ENCODE measurements at places on chromosomes 3 and 15. TPM values are rescaled to one million over a fixed set of nuclear protein-coding genes. Genes with fewer than 3 reads are reported as not detected.

DNA sequence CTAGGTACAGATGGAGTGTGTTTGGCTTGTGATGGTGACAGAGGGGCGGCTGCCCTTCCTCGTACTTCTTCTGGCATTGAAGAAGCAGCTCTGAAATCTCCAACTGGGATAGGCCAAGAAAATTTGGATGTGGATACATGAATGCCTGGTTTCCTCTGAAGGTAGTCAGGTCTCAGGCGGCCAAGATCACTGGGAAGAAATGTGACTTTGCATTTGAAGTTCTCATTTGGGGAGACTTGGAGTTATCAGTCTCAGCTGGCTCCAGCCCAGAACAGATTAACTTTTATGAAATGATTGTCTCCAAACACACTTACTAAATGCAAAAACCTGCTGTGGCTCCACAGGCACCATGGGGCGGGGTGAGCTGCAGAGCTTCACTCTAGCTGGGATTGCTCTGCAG lies 215.9 kb downstream of the THSD4 start:
- DNase-seq, result no peak

DNA sequence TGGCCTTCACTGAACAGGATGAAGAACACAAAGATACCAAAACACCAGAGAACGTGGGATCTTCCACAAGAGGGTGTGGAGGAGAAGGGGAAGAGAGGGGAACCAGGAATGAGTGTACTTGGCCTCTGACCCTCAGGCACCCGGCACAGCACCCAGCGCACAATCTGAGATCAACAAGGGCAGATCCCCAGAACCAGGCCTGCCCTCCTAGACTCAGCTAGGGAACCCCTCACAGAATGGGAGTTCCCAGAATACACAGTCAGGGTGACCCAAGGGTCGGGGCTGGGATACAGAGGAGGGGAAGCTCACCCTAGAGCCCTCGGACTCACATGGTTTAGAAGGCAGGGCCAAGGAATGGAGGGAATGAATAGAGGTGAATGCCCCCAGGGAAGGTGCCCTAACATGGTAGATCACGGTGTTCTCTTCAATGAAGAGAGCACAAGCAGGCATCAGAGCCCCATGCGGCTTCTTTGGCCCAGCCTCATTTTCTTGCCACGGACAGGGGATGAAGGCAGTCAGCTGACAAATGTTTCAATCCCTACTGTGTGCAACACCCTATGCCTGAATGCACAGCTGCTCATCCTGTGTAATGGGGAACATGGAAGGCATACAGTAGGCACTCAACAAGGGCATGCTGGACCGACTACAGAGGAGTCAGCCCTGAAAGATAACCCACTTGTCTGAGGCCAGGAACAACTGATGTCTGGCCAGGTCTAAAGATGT lies 13.1 kb downstream of the BMF start:
- no peak for DNase-seq

DNA sequence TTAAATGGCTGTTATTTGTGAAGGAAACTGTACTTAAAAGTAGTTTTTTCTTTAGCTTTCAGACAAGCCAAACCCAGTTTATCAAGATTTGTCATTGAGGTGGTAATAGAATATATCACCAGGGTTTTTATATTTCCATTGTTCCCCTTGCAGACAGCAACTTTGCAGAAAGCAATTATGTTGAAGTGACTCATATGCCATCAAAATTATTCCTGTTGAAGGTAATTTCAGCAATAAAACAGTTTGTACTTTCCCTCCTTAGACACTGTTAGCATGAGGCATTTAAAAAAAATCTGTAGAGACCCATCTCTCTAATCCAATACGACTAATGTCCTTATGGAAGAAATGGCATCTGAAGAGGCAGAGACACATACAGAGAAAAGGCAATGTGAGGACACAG lies 219.0 kb downstream of the NFKBIZ start:
- DNase-seq, result no peak

The SOX2 gene
- not detected for total RNA-seq
